ENCODE measurements at places on chromosomes 11 and 22.

DNA sequence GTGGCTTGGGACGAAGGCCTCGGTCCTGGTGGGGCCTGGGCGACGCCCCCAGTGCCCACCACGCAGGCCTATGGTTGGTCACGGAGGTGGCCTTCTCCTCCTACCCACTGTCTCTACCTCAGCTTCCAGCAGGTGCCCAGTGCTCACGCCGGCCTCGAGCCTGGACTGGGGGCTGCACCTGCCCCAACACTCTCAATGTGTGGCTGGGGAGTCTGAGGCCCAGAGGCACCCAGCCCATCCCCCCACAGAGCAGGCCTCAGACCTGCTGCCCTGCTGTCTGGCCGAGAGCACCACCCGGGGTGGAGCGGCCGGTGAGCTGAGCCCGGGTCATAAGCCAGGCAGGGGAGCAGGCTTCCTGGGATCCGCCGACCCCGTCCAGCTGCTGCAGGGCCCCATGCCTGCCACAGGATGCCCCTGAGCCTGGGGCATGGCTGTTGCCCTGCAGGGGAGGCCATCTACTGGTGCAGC lies 28.6 kb upstream of the MUC5AC start:
- DNase-seq = no peak

DNA sequence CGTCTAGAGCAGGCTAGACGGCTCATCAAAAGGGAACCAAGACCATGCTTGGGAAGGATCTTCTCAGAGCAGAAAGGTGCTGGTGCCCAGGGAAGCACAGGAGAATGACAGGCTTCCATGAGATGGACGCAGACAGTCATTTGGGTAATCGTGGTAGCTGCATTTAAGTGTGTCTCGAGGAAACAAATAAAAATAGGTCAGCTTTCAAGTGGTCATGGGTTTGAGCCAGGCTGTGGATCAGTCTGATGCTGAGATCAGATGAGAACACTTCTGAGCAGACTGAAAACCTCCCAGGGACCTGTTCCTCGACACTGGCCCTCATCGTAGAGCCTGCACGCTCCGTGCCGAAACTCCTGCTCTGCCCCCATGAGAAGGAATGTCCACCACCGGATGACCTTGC lies 4.7 kb downstream of the CARS1 start:
- no peak for DNase-seq

- no peak for DNase-seq
Observed at GRCh38 chr11:115848611-115849010, 344.4 kb upstream of the CADM1 start.

DNA sequence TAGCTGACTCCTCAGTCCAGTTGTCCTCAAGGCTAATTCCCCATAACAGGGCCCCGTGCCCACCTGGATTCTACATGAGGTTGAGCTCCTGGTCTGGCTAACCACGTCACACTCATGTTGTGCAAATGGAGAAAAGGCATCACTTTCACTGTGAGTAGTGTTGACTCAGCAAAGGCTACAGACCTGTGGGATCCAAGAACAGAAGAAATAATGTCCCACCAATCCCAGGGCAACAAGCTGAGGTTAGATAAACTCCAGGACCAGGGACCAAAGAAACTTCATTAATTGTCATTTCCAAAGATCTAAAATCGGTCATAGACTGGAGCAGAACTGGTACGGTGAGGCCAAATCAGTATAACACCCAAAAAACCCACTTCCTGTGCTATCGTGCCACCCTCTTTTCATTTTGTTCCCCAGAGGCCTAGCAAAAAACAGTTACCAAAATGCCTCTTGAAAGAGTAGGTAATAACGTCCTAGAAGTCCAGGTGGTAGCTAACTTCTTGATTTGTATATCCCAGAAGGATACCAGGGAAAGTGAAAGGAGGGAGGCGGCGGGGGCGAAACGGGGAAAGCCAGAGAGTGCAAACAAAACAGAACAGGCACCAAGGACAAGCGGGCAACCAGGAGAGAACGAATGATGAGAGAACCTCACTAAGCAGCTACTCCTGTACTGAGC lies 1.4 kb downstream of the PCSK7 start:
- peak; percentile 66 for DNase-seq

DNA sequence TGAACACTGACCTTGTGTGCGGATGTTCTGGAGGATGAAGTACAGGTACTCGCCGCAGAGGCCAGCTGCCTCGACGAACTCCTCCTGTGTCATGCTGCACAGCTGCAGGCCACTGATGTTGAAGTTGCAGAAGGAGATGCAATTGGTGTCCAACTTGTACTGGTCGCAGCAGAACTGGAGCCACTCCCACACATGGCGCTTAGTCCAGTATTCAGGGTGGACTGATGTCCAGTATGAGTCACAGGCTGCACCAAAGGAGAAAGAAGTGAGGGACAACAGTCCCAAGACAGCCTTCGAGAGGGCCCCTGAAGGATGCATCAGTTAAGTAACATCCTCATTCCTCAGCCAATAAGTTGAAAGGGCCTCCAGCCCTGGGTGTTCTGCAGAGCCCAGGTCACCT lies 20.1 kb downstream of the ELF5 start:
- no peak for DNase-seq

GRCh38 chr11:19905280-19905853 lies 192.7 kb downstream of the NAV2 start:
- DNase-seq = no peak

GRCh38 chr11:12199231-12199948 lies 89.0 kb downstream of the MICAL2 start:
- DNase-seq = no peak
